ENCODE measurements at places on chromosomes 3 and 15.

- peak; percentile 16 for DNase-seq
Measured at GRCh38 chr15:88878720-88879184, 16.6 kb downstream of the HAPLN3 start.

DNA sequence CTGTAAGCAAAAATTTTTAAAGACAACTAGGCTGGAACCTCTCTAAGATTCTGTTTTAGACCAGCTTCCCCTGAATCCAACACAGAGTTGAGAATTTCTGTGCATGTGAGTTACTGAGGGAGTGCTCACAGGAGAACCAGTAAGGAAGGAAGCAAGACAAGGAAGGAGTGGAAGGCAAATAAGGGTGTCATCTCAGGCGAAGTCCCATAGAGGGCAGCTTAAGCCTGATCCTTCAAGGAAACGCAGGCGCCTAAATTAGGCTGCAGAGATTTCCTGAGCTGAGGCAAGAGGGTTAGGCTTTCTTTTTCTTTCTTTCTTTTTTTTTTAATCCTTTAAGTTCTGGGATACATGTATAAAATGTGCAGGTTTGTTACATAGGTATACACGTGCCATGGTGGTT is 36.2 kb upstream of the COL6A6 start:
- no peak for DNase-seq

DNA sequence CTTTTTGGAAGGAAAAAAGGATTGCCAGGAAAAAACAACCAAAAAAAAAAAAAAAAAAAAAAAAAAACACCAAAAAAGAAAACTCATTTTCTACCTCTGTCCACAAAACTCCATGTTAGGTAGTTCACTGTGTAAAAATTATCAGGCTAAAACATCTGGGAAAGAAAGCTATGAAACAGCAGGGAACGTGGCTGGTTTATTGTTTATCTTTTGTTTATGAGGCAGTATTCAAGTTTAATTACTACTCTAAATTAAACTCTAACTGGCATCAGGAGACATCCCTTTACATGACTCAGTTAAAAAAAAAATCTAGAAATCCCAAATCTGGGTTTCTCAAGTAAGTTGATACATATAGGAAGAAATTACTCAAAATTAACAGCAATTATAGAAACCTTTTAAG is 21.8 kb downstream of the MEIS2 start:
- DNase-seq: no peak

GRCh38 chr3:56711344-56711743 is 28.3 kb upstream of the TASOR start:
- no peak for DNase-seq

- DNase-seq: no peak
Measured at GRCh38 chr3:122004107-122004506, 17.9 kb downstream of the ILDR1 start.

GRCh38 chr3:47761046-47761445 is 20.6 kb downstream of the SMARCC1 start:
- no peak for DNase-seq

GRCh38 chr3:37910671-37911400 is 49.2 kb downstream of the CTDSPL start:
- no peak for DNase-seq

- DNase-seq: no peak
Measured at GRCh38 chr3:54870423-54870822, 57.4 kb downstream of the LRTM1 start.

GRCh38 chr3:136925425-136926190 is 32.2 kb upstream of the IL20RB start:
- DNase-seq: no peak

DNA sequence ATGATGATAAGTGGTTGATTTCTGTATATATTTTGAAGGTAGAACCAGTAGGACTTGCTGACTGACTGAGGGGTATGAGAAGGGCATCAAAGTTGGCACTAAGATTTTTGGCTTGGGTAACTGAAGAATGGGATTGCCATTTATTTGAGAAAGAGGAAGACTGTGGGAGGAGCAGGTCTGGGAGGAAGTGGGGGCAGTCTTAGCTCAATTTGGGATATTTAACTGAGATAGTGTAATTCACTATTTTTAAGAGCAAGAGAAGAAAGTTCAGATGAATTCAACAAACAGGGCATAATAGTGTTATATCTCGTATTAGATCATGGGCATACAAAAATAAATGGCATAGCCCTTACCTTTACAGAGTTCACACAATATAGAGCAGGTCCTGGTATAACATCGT is 1.7 kb downstream of the BUB1B start:
- no peak for DNase-seq

GRCh38 chr15:94225616-94226015 is 5.7 kb upstream of the MCTP2 start:
- DNase-seq: no peak

- DNase-seq: no peak
Measured at GRCh38 chr3:31659246-31659645, 126.5 kb downstream of the STT3B start.
